ENCODE measurements at places on chromosomes 13 and 19.

DNA sequence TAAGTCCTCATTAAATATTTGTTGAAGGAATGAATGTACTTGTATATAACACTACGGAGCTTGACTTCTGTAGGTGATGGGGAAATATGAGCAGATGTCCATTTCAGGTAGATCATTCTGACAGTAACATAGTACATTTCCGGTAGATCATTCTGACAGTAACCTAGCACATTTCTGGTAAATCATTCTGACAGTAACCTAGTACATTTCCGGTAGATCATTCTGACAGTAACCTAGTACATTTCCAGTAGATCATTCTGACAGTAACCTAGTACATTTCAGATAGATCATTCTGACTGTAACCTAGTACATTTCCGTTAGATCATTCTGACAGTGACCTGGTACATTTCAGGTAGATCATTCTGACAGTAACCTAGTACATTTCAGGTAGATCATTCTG, 2.5 kb downstream of the PHF11 start:
- no peak for DNase-seq

GRCh38 chr19:5122121-5122400, 153.1 kb downstream of the KDM4B start:
- DNase-seq: no peak

DNA sequence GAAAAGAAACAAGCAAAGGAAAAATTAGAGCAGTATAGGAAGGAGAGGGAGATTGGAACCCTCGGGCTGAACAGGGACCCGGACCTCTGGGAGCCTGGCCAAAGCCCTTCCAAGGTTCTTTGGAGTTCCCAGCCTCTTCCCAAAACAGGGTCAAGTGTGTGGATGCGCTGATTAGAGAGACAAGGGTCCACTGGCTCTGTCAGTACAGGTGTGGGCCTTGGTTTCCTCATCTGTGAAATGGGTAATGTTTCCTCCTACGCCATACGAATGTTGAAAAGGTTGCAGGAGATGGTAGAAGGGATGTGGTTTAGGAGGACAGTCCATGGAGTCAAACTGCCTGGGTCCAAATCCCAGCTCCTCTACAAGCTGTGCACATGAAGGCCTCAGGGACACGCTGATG, 2.1 kb upstream of the SYCN start:
- DNase-seq: no peak

- no peak for DNase-seq
These were observed 8.3 kb downstream of the TRPM4 start for GRCh38 chr19:49165865-49166301.

GRCh38 chr13:101360525-101360924, 55.8 kb downstream of the NALCN start:
- no peak for DNase-seq

- DNase-seq: no peak
These were observed 8.5 kb downstream of the ZNF526 start for GRCh38 chr19:42228641-42229040.

- no peak for DNase-seq
These were observed 108.4 kb upstream of the CLDN10 start for GRCh38 chr13:95444006-95444730.

DNA sequence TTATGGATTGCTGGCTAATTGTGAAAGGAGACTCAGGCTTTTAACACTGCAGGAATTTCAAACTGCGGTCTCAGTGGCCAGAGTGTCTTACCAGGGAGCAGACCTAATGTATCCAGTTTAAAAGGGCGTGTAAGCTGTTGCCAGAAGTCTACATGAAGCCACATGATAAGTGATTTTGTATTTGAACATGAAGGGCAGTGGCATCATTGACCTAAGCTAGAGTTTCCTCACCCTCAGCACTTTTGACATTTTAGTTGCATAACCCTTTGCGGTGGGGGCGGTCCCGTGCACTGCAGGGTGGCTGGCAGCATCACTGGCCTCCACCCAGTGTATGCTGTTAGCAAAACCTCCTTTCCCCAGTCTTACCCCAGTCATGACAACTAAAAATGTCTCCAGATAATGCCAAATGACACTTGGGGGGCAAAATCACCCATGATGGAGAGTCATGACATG, 23.7 kb upstream of the GPR18 start:
- DNase-seq: no peak

- DNase-seq: peak; percentile 29
These were observed 1832.8 kb upstream of the MIR17HG start for GRCh38 chr13:89514534-89515312.

- no peak for DNase-seq
These were observed 7.0 kb upstream of the CD22 start for GRCh38 chr19:35322014-35322413.

GRCh38 chr13:110407021-110407420, 99.9 kb downstream of the COL4A2 start:
- no peak for DNase-seq

DNA sequence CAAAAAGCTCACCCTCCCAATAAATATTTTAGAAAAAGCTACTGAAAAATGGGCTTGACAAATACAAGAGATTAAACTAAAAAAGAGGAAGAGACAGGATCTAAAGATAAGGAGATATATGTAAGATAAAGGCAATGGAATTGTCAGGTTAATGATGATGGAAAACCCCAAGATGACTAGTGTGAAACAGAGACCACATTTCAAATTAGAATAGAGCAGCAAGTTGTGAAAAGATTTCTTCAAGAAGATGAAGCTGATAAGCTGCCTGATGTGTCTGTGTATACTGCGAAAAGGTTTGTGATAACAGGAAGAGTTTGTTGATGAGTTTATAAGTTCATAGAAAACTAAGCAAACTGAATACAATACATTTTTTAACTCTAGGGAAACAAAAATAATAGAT, 840.1 kb upstream of the SLITRK5 start:
- DNase-seq: no peak
